ENCODE measurements at places on chromosomes 5 and 9.
A peak's percentile ranks its signal among the peaks of the same experiment; 100 is the strongest.

DNA sequence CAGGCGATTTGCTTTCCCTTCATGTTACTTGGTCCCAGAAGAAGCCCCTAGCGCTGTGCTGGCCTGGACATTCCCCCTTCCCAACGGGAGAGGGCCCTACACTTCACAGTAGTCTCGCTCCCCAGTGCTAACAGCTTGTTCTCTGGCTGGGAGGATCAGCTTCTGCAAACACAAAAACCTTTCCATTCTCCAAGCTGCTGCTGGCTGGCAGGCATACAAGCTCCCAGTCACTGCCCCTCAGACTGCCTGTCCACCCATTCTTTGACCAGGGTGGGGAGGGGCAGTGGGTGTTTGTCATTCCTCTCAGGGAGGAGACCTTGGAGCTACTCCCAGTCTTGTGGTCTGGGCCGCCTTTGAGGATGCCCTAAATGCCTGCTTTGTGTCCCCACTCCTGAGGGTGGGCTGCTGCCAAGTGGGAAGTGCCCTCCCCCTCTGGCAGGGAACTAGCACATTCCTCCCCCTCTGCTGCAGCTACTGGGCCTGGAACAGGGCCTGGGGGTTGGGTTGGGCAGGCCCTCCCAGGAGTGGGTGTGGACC lies 20.8 kb downstream of the ENHO start:
- peak; percentile 62 for DNase-seq

- DNase-seq: no peak
These were observed 77.8 kb upstream of the CCDC112 start for GRCh38 chr5:115374057-115374775.

GRCh38 chr9:94150890-94151650 lies 66.8 kb downstream of the PTPDC1 start:
- no peak for DNase-seq

GRCh38 chr5:154646745-154647113 lies 108.4 kb upstream of the LARP1 start:
- no peak for DNase-seq

GRCh38 chr9:96047116-96047639 lies 171.7 kb downstream of the ERCC6L2 start:
- no peak for DNase-seq

DNA sequence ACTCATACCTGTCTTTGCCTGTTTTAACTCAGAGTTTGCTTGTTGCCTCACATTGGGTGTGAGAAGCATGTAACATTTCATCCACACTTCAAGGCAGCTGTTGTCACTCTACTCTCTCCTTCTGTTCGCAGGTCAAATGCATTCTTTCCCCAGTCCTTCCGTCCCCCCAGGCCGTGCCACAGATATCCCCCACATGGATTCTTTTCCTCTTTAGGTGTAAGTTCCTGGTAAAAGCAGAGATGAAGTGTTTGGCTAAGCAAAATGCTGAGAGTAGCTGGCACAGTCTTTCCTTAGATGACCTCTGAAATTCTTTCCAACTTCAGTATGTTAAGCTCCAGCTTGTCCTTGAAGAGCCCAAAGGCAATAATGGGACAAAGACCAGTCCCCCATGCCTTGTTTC lies 328.2 kb downstream of the SLIT3 start:
- DNase-seq: no peak

DNA sequence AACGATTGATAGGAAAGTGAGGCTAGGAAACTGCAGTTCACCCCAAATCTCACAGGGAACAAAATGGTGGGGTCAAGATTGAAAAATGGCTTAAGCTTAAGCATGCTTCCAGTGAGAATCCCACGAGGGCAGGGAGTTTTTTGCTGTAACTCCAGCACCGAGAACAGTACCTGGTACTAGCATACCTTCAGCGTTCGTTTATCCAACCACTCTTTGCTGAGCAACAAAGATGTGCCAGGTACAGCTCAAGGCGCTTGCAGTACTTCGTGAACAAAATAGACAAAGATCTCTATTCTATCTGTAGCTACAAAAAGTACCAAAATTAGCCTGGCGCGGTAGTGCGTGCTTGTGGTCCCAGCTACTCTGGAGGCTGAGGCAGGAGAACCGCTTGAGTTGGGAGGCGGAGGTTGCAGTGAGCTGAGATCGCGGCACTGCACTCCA lies 778 bp upstream of the PPP6C start:
- DNase-seq: peak; percentile 13

DNA sequence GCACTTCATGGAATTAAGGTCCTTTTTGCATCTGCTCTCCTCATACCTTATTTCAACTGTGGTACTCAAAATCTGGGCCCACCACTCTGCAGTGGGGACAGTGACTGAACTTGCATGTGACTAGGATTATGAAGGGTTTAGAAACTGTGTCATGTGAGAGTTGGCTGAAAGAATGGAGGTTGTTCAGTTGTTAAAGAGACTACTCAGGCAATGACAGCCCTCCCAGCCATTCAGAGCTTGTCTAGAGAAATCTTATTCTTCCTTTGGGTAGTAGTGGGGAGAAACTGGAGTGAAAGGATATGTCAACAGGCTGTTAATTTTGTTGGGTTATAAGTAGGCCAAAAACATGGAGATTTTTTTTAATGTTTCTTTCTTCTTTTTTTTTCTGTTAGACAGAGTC lies 10.3 kb downstream of the AOPEP start:
- DNase-seq: no peak

DNA sequence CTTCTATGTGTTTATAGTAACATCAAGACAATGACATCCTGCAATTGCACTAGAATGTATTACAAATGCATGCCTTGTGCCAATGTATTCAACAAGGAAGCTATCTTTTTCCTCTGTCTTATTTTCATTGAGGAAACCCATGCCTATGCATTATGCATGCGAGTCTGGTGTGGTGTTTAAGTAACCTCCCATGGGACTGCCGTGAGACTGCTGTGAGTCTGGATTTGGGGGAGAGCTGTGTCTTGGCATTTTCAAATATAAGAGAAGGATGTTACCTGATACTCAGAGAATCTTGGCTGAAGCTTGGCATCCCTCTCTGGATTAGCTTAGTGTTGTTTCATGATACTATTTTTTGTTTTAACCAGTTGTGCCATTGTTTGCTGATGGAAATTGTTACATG lies 98.3 kb downstream of the F2RL2 start:
- DNase-seq: no peak

- DNase-seq: no peak
These were observed 326.9 kb downstream of the SLIT3 start for GRCh38 chr5:168974082-168974481.

DNA sequence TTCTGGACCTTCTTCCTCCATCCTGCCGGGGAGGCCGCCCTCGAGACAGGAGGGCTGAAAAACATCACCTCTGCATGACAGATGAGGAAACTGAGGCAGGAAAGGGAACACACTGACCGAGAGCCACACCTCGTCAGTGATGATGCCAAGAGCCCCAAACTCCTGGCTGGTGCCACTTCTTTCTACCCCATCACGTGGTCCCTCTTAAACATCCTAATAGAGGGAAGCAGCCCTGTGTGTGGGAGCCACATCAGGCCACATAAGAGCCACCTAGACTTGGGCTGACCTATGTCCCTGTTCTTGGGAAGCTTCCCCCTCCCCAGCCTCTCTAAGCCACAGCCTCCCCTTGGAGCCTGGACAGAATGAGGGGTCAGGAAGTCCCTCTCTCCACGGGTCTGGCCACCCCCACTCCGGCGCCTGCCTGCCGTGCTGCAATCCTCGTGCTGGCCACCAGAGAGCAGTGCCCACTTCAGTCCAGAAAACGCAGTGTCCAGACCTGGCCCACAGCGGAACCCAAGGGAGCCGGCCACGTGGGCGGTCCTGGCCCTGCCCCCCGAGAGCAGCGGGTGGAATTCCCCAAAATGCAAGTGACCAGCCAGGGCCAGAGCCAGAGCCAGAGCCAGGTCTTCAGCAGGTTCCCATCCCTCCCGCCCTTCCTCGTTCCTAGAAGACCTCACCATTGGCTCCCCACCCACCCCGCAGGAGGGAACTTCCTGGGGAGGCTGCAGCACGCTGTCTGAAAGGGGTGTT lies 54.7 kb upstream of the SARDH start:
- DNase-seq: peak; percentile 81

- peak; percentile 78 for DNase-seq
These were observed 37.7 kb downstream of the FAM13B start for GRCh38 chr5:137995077-137995748.

DNA sequence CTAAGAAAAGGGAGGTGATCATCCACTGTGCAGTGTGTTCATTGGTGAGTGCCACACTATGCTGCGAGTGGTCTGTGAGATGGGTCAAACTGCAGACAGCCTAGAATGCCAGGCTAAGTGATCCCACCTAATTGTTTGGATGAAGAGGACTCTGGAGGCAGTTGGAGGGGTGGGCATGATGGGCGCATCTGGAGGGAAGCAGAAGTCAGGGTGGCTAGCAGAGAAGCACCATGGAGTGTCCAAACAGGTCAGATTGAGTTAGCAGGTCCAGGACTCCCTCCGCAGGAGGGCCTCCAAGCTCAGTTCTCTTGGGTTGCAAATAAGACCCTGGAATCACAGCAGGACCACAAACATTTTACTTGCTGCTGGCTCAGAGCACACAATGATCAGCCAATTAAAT lies 19.9 kb upstream of the ANGPTL2 start:
- DNase-seq: no peak

- no peak for DNase-seq
These were observed 42.1 kb upstream of the RAPGEF6 start for GRCh38 chr5:131677115-131677514.

- DNase-seq: peak; percentile 29
These were observed 375 bp downstream of the NOP16 start for GRCh38 chr5:176388003-176388443.

GRCh38 chr9:113742878-113743277 lies 133.2 kb upstream of the ZNF618 start:
- no peak for DNase-seq

DNA sequence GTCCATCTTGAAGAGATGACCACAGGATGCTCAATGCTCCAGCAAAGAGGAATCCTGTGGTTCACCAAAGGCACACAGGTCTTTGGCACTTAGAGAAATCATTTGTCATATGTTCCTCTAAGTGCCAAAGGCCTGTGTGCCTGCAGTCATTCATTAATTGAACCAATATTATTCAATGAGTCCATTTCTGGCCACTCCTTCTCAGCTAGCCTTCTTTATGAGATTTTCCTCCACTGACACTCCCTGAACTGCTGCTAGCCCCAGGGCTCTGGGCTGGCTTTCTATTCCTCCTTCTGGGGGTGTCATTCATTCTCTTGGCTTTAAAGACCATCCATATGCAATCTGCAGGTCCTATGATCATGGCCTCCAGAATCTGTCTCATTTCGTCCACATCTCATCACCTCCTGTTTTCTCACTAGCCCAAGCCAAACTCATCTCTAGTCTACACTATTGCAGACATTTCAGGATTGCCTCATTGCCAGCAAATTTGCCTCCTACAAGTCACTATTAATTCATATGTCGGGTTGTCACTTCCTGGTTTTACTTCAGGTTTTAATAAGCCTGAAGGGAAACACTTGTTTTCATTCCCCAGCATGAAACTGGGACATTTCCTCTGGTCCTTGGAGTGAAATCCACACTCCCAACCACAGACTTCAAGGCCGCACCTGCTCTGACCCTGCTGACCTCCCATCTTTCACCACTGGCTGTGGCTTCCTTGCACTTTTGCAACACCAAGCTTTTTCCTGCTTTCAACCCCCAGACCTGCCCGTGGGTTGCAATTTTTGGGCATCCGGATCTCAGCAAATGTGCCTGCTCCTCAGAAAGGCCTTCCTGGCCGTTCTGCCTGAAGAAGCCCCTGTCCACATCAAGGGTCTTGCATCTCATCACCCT lies 35.1 kb downstream of the KCNIP1 start:
- DNase-seq: no peak

- no peak for DNase-seq
These were observed 91.2 kb downstream of the PHF2 start for GRCh38 chr9:93667627-93668026.
